MCF 10A (cell line): ENCODE measurements at places on chromosomes 11 and 22.

- DNase-seq = no peak
- H3K4me3 ChIP-seq = no peak overlapping the region
- no peak overlapping the region for H3K27ac ChIP-seq
- H3K27me3 ChIP-seq = no peaks in the 10 kb centered on the region
- H3K4me1 ChIP-seq = no peaks in the 10 kb centered on the region
Observed at GRCh38 chr22:41905411-41906202, 9.3 kb downstream of the SHISA8 start.

DNA sequence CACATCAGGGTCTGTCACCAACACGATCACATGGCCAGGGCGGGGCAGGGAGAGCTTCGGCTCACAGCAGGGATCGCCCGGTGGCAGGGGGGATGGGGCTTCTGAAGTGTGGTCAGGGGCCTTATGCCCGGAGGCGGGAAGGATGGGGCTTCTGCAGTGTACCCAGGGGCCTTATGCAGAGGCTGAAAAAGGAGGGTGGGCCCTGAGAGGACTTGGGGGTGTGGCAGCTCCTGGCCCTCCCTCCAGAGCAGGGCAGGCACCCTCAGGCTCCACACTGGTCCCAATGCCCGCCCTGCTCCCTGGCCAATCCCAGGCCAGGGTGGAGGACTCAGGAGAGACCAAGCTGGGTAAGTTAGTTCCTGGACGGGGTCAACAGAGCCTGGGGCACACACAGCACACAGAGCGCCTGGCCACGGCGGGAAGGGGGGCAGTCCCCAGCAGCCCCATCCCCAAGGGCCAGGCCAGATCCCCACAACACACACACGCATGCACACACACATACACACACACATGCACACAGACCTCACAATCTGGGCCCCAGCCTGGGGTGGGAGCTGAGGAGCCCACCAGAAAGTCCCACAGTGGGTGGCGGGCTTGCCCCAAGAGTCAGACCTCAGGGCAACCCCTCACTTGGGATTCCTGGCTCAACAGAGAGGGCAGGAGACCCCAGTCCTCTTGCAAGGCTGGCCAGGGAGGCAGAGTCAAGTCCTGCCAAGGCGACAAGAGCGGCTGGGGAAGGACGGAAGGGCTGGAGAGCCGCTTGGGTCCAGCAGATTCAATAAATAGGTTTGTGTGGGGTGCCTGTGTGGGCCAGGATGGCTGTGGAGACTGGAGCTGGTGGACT, 1.1 kb upstream of the CEND1 start:
- peaks cover 20% of the 10 kb centered on the region for H3K36me3 ChIP-seq
- H3K4me1 ChIP-seq = no peaks in the 10 kb centered on the region
- H3K27me3 ChIP-seq = no peaks in the 10 kb centered on the region
- H3K4me3 ChIP-seq = no peak overlapping the region

GRCh38 chr11:116931206-116931953, 94.0 kb upstream of the APOA1 start:
- H3K27ac ChIP-seq = peak overlapping the region; percentile 5
- peaks cover 12% of the 10 kb centered on the region for H3K4me1 ChIP-seq
- no peaks in the 10 kb centered on the region for H3K27me3 ChIP-seq
- DNase-seq = peak; percentile 38
- H3K36me3 ChIP-seq = peaks cover 14% of the 10 kb centered on the region

GRCh38 chr11:92443199-92443598, 218.6 kb downstream of the FAT3 start:
- no peaks in the 10 kb centered on the region for H3K27me3 ChIP-seq
- no peak for DNase-seq
- H3K27ac ChIP-seq = no peak overlapping the region
- no peak overlapping the region for H3K4me3 ChIP-seq

- no peaks in the 10 kb centered on the region for H3K36me3 ChIP-seq
- no peak overlapping the region for H3K27ac ChIP-seq
- H3K4me1 ChIP-seq = no peaks in the 10 kb centered on the region
- no peak for DNase-seq
Observed at GRCh38 chr11:21323617-21324016, 654.2 kb downstream of the NELL1 start.

GRCh38 chr11:12827369-12827768, 153.1 kb downstream of the TEAD1 start:
- peaks cover 13% of the 10 kb centered on the region for H3K36me3 ChIP-seq
- peaks cover 22% of the 10 kb centered on the region for H3K4me1 ChIP-seq
- peak overlapping the region; percentile 80 for H3K4me3 ChIP-seq
- no peaks in the 10 kb centered on the region for H3K27me3 ChIP-seq
- peak overlapping the region; percentile 85 for H3K27ac ChIP-seq
- DNase-seq = no peak

DNA sequence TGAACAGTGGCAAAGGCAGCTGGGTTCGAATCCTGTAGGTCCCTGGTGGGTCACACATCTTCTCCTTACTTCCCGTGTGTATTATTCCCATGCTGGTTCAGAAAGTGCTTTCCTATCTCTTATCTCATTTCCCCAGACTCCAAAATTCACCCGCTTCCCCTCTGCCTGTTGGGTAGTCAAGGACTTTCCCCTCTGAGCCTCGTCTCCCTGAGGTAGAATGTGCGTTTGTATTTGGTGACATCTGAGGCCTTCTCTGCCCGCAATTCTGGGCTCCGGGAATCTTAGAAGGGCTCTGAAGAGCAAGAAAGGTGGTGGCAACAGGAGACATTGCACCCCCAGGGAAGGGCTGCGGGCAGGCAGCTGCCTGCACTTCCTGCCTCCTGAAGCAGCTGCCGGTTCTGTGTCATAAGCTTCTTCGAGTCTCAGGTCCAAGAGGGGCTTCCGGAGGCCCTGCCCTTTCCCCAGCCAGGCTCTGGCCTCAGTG, 5.9 kb downstream of the LRRC32 start:
- peaks cover 11% of the 10 kb centered on the region for H3K27me3 ChIP-seq
- H3K27ac ChIP-seq = no peak overlapping the region
- H3K36me3 ChIP-seq = no peaks in the 10 kb centered on the region
- no peak for DNase-seq

DNA sequence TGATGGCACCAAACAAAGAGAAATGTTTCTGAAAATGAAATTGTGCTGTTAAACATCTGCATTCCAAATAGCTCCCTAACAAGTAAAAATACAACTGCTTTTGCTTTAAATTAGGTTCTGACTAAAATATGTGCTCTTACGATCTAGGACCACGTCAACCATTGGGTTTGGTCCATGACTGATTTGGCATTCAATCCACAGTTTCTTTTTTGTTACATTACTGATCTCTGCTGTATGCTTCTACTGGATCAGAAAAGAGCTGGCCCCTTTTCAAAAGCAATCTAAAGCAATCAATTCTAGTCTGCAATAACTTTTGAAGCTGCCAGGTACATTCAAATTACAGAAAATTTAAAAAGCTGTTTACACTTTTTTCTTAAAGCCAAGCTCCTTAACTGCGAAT, 1047.1 kb upstream of the CCDC90B start:
- DNase-seq = no peak
- H3K27me3 ChIP-seq = no peaks in the 10 kb centered on the region
- no peak overlapping the region for H3K27ac ChIP-seq
- H3K4me3 ChIP-seq = no peak overlapping the region

- H3K4me1 ChIP-seq = peaks cover 5% of the 10 kb centered on the region
- H3K36me3 ChIP-seq = no peaks in the 10 kb centered on the region
- H3K27ac ChIP-seq = peak overlapping the region; percentile 1
- DNase-seq = no peak
Observed at GRCh38 chr11:35372565-35373283, 46.6 kb downstream of the SLC1A2 start.

DNA sequence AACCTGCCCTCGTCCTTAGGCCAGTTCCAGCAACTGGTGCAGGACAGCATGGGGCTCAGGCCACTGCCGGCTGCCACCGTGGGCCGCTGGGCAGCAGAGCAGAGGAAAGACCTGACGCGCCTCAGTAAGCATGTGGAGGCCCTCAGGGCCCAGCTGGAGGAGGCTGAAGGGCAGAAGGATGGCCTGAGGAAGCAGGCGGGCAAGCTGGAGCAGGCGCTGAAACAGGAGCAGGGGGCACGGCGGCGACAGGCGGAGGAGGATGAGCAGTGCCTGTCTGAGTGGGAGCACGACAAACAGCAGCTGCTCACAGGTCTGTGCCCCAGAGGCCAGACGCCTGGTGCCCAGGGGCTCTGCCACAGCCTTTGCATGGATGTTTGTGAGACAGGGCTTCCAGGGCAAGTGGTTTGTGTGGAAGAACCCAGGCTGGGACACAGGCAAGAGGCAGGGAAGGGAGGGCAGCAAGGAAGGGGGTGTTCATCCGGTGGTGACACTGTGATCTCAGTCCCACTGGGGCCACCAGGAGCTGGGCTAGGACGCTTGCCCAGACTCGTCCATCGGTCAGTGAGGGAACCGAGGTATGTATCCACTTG, 13.9 kb downstream of the CCDC157 start:
- no peaks in the 10 kb centered on the region for H3K27me3 ChIP-seq
- H3K4me1 ChIP-seq = no peaks in the 10 kb centered on the region
- peaks cover 11% of the 10 kb centered on the region for H3K36me3 ChIP-seq
- H3K4me3 ChIP-seq = no peak overlapping the region

DNA sequence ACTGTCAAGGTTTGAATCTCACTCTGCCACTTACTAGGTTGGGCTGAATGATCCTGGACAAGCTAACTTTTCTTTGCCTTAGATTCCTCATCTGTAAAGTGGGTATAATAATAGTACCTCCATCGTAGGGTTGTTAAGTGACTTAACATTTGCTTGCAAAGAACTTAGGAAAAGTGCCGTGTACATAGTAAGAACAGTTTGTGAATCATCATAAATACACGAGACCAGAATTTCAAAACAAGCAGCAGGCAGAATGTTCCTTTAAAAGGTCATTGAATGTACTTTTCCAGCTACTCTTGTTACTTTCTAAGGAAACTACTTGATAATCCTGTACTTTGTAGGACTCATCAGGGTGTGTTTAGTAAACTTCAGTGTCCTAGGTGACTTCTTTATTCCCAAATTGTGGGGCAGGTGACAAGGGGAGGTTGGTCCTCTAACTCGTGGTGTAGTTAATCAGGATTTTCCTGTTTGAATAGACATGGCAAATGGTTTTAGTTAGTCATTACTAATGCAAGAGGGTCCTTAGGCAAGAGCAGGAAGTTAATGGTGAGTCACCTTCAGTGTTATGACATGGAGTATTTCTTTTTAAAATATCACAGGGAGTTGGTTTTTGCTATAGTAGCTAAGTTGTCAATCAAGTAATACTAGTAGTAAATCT, 67.9 kb downstream of the YAP1 start:
- H3K27me3 ChIP-seq = no peaks in the 10 kb centered on the region
- peaks cover 38% of the 10 kb centered on the region for H3K4me1 ChIP-seq
- H3K27ac ChIP-seq = peak overlapping the region; percentile 17

DNA sequence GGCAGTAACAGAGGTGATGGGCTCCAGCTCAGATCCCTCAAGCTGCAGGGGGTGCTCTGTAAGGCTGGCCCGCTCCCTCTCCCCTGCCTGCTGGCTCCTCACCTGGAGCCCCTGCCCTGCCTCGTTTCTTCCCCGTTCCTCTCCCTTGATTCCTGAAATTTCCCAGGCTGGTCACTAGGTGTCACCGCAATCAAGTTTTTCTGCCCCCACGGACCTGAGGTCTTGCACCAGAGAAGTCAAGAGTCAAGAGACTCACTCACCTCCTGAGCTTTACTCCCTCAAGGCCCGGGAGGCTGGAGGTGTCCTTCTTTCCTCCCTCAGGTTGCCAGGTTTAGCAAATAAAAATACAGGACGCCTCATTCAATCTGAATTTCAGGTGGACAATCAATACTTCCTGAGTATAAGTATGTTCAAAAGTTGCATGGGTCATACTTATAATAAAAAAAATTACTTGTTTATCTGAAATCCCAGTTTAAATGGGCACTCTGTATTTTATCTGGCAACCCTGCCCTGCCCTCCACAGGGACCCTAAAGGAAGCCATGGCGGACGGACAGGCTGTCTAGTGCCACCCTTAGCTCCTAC, 69.2 kb downstream of the SCUBE1 start:
- peaks cover 25% of the 10 kb centered on the region for H3K4me1 ChIP-seq
- H3K27ac ChIP-seq = no peak overlapping the region
- H3K4me3 ChIP-seq = no peak overlapping the region
- no peaks in the 10 kb centered on the region for H3K27me3 ChIP-seq
- peak; percentile 77 for DNase-seq

DNA sequence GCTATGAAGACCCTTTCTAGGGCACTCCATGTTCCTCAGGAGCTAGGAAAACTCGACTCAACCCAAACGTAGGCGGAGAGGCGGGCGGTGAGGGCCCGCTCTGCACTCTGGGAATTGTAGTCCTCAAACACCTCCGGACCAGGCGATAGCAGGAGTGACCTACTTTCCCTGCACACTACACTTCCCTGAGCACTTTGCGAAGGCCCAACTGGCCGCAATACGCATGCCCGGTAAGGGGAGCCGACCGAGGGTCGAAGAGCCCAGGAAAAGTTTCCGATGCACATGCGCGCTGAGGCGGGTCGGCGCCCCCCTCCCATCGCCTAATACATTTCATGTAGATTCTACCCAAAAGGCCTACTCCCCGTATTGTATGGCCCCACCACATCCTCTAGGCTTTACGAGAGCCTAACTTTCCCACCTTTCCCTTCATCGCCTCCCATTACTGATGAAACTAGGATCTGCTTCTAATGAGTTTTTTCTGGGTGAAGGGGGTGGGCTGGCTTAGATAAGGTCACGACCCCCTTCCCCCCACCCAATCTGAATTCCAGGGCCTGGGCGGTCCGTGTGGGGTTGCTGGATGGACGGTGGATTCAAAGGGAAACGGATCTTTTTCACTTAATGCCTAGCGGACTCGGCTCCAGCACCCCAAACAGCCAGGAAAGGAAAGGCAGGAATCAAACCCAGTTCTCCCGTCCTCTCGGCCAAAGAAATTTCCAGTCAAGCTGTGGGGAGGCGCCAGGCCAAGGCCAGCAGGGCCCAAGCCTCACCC, 2.1 kb downstream of the TOB2 start:
- H3K36me3 ChIP-seq = peaks cover 53% of the 10 kb centered on the region
- H3K27ac ChIP-seq = peak overlapping the region; percentile 97
- H3K4me3 ChIP-seq = peak overlapping the region; percentile 96
- no peaks in the 10 kb centered on the region for H3K27me3 ChIP-seq
- peak; percentile 95 for DNase-seq

DNA sequence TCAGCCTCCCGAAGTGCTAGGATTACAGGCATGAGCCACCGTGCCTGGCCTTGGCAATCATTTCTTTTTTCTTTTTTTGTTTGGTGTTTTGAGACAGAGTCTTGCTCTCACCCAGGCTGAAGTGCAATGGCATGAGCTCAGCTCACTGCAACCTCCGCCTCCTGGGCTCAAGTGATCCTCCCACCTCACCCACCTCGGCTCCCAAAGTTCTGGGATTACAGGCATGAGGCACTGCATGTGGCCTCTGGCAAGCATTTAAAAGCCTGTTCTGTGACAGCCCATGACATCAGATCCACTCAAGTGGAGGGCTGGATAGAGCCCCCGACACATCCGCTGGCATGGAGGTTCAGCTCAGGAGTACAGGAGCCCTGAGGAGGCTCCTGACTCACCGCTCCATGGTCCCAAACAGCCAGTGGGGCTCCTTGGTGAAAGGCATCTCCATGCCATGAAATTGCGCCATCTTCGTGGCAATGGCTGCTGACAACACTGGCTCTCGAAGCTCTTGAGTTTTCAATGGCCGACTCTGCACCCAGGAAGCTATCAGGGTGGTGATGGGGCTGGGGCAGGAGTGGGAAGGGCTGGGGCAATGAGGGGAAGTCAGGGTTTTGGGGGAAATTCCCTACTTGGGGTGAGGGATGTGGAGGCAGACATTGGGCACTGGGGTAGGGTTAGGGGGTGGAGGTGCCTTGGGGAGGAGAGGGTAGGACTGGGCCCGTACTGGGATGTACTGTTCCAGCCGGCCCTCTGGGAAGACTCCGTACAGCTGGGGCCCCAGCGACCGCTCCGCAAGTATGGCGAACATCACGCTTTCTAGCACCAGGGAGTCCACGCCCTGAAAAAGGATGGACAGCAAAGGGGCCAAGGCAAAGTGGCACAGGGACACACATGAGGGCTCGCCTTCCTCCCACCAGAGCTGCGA, 1.4 kb downstream of the CHKB start:
- no peak for DNase-seq
- peak overlapping the region; percentile 94 for H3K4me3 ChIP-seq
- peaks cover 14% of the 10 kb centered on the region for H3K36me3 ChIP-seq
